ENCODE measurements at places on chromosomes 11 and 22.

DNA sequence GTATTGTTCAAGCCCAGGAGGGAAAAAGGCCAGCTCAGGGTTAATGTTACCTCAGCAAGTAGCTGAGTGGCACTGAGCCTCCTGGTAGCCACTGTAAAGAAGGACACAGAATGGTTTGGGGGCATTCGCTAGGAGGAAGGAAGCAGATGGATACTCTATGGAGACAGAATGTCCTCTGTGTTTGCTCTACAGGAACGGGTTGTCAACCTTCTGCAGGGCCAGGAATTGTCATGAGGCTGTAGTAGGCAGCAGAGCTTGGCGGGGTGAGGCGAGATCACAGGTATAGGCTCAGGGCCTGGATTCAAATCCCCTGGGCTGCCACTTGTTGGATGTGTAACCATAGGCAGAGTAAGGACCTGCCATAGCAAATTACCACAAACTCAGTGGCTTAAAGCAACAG, 3.0 kb upstream of the LRRC75B start:
- no peak overlapping the region for H3K27ac ChIP-seq
- no peaks in the 10 kb centered on the region for H3K36me3 ChIP-seq
- H3K27me3 ChIP-seq: no peaks in the 10 kb centered on the region
- DNase-seq: no peak

- H3K27ac ChIP-seq: no peak overlapping the region
- H3K36me3 ChIP-seq: no peaks in the 10 kb centered on the region
- H3K27me3 ChIP-seq: no peaks in the 10 kb centered on the region
- no peak overlapping the region for H3K4me3 ChIP-seq
Measured at GRCh38 chr11:47391077-47391583, 12.8 kb upstream of the SPI1 start.

- DNase-seq: no peak
- H3K4me3 ChIP-seq: no peak overlapping the region
- H3K27ac ChIP-seq: no peak overlapping the region
- no peaks in the 10 kb centered on the region for H3K27me3 ChIP-seq
Measured at GRCh38 chr22:36478966-36479365, 2.5 kb downstream of the TXN2 start.

GRCh38 chr11:106331176-106331575, 253.7 kb downstream of the AASDHPPT start:
- H3K36me3 ChIP-seq: no peaks in the 10 kb centered on the region
- H3K27me3 ChIP-seq: no peaks in the 10 kb centered on the region
- H3K27ac ChIP-seq: no peak overlapping the region
- no peak for DNase-seq
- no peaks in the 10 kb centered on the region for H3K4me1 ChIP-seq
- no peak overlapping the region for H3K4me3 ChIP-seq

DNA sequence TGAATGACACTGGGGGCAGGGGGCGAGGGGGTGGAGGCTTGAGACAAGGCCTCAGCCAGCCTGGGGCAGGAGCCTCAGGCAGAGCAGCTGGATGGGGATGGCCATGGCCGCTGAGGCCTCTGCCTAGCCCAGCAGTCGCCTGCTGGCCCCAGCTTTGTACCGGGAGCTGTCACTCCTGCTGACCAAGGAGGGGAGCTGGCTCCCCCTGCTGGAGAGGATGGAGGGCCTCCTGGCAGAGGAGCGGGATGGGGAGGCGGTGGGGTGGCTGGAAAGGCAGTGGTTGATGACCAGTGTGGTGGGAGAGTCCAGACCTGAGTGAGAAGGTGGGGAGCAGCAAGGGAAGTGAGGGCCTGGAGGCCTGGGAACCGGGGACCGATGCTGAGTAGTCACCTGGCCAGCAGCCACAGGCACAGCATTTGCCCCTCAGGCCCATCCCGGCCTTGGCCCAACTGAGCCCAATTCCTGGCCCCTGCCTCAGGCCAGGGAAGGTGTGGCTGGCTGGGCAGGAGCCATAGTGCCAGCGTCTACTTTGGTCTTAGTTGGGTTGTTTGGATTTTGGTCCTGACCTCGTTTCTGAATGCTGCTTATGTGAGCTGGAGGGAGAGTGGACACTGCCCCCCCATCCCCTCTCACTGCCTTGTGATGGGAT, 6.0 kb upstream of the SUSD2 start:
- peaks cover 11% of the 10 kb centered on the region for H3K4me1 ChIP-seq
- H3K27me3 ChIP-seq: no peaks in the 10 kb centered on the region
- H3K36me3 ChIP-seq: peaks cover 76% of the 10 kb centered on the region
- peak; percentile 48 for DNase-seq

DNA sequence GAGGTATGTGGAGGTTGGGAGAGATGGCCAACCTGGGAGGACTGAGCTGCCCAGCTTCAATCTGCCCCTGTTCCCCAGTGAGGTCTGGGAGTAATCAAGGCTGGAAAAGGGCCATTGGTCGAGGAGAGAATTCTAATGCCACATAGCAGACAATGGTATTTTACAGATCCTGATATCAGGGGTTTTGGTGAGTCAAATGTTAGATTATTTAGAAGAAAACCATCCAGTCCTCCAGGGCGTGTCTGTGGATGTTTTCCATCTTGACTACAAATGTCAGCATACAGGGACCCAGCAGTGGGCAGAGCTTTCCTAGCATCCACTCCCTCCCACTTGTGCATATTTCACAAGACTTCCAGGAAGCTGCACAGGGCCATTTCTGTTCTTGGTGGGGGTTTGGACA, 107.9 kb downstream of the SCN3B start:
- no peaks in the 10 kb centered on the region for H3K4me1 ChIP-seq
- no peak overlapping the region for H3K27ac ChIP-seq
- H3K4me3 ChIP-seq: no peak overlapping the region
- no peaks in the 10 kb centered on the region for H3K27me3 ChIP-seq
- DNase-seq: no peak
- no peaks in the 10 kb centered on the region for H3K36me3 ChIP-seq

GRCh38 chr11:11806586-11806985, 35.2 kb upstream of the USP47 start:
- H3K27ac ChIP-seq: no peak overlapping the region
- no peaks in the 10 kb centered on the region for H3K4me1 ChIP-seq

- H3K27me3 ChIP-seq: no peaks in the 10 kb centered on the region
- H3K4me1 ChIP-seq: no peaks in the 10 kb centered on the region
- H3K27ac ChIP-seq: no peak overlapping the region
- H3K4me3 ChIP-seq: no peak overlapping the region
- no peak for DNase-seq
- H3K36me3 ChIP-seq: peaks cover 29% of the 10 kb centered on the region
Measured at GRCh38 chr22:23970201-23970641, 3.5 kb downstream of the DDTL start.

DNA sequence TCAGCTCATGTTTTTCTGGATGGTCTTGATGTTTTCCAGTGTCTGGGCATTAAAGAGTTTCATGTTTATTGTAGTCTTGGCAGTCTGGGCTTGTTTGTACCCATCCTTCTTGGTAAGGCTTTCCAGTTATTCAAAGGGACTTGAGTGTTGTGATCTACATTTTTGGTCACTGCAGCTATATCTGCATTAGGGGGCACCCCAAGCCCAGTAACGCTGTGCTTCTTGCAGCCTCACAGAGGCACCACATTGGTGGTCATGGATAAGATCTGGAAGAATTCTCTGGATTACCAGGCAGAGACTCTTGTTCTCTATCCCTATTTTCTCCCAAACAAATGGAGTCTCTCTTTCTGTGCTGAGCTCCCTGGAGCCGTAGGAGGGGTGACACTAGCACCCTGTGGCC, 451.5 kb upstream of the FAT3 start:
- H3K36me3 ChIP-seq: no peaks in the 10 kb centered on the region
- DNase-seq: no peak
- no peak overlapping the region for H3K4me3 ChIP-seq
- no peaks in the 10 kb centered on the region for H3K4me1 ChIP-seq
- no peak overlapping the region for H3K27ac ChIP-seq

GRCh38 chr11:93329936-93330445, 551 bp upstream of the DEUP1 start:
- H3K27me3 ChIP-seq: peaks cover 2% of the 10 kb centered on the region
- DNase-seq: no peak
- no peaks in the 10 kb centered on the region for H3K4me1 ChIP-seq
- H3K4me3 ChIP-seq: no peak overlapping the region
- H3K36me3 ChIP-seq: no peaks in the 10 kb centered on the region

- DNase-seq: no peak
- peak overlapping the region; percentile 46 for H3K4me3 ChIP-seq
- no peaks in the 10 kb centered on the region for H3K4me1 ChIP-seq
- no peak overlapping the region for H3K27ac ChIP-seq
- peaks cover 86% of the 10 kb centered on the region for H3K27me3 ChIP-seq
Measured at GRCh38 chr11:8263109-8263768, 439 bp downstream of the LMO1 start.
